Activated CD4-positive, alpha-beta memory T cell treated with anti-CD3 and anti-CD28 coated beads for 36 hours (primary cell): ENCODE measurements at places on chromosomes 3 and 15.

DNA sequence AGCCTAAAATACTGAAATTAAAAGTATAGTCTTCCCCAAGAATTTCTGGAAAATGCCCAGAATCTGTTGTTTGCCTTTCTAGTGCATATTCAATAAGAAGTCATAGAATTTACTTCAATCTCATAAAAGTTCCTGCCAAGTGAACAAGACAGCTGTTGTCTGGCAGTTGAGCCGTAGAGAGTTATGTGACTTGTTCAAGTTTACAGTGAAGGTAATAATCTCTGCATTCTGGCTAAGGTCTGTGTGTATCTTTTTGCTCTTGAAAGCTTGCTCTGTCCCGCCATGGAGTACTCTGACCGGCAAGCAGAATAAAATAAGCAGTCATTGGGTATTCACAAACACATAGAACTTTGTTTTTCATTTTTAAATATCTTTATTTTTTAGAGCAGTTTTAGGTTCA, 77.8 kb downstream of the GHSR start:
- DNase-seq = no peak

DNA sequence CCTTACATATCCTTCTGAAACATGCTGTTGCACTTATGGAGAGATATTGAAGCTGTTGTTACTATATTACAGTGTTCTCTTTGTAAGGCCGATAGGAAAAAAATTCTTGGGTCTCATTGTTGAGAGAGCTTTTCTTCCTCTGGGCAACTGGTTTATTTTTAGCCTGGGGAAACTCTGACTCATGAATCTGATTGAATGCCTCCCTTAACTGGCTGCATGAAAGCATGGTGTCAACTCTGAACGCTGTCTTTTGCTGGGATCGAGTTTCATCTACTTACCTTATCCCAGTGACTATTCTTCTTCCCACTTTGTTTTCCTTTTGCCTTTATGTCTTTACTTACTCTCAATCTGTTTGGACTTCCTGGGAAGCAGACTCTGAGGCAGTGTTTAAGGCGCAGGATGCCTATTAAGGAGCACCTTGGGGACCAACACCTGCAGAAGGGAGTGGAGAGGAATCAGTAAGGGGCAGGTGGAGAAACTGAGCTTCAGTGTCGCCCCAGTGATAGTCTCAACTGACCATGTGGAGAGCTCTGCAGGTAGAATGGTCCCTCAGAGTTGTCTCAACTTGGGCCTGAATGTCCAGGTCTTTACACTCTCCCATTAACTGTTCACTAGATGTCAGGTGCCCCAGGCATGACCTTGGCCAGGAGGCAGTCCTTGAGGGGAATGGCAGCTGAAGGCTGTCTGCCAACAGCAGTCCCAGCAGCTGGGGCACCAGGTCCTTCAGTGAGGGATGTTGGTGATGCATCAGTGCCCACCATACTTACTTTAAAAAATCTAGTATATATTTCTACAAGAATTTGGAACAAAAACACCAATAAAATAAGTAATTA, 88.9 kb upstream of the CCNL1 start:
- no peak for DNase-seq

DNA sequence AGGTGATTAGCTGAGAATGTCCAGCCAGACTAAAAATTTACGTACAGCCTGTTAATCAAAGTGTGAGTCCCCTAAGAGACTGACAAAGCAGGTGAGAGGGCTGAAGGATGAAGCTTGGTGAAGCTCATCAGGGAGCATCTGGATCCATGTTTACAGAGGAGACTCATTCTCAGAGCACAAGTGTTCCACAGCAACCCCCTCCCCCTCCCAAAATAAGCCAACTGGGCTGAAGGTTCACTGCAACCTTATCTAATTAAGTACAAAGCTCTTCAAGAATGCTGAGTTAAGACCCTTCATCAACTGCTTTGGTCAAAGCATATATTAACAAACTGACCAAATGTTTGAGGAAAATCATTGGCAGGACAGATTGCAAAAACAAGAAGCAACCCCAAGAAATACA, 262.6 kb upstream of the ZNF385D start:
- no peak for DNase-seq

- no peak for DNase-seq
Measured at GRCh38 chr3:112585782-112586181, 23.9 kb downstream of the SLC35A5 start.

GRCh38 chr3:42214064-42214463, 51.9 kb downstream of the CCK start:
- DNase-seq = no peak
